ENCODE measurements at places on chromosomes 11 and 22.

DNA sequence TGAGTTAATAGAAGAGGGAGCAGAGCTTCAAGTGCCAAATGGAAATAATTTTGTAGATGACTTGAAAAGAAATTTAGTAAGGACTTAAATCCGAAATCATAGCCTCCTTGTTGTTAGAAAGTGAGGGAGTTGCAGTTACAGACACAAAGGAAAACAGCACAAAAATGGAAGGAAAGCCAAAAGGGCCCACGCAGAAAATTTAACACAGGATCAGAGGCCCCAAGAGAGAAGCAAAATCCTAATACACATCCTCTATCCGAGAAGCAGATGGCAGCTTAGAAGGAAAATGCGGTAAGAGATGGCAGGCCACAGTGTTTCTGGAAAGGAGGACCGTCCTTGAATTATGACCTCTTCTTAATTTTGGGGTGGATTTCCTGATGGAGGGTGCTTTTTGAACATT lies 48.7 kb upstream of the SYT13 start:
- no peak for DNase-seq

GRCh38 chr11:36509201-36509639 lies 852 bp downstream of the TRAF6 start:
- DNase-seq: peak; percentile 29

GRCh38 chr22:46947516-46948257 lies 185.2 kb downstream of the TBC1D22A start:
- no peak for DNase-seq

GRCh38 chr11:46611526-46612304 lies 5.3 kb downstream of the HARBI1 start:
- DNase-seq: no peak

DNA sequence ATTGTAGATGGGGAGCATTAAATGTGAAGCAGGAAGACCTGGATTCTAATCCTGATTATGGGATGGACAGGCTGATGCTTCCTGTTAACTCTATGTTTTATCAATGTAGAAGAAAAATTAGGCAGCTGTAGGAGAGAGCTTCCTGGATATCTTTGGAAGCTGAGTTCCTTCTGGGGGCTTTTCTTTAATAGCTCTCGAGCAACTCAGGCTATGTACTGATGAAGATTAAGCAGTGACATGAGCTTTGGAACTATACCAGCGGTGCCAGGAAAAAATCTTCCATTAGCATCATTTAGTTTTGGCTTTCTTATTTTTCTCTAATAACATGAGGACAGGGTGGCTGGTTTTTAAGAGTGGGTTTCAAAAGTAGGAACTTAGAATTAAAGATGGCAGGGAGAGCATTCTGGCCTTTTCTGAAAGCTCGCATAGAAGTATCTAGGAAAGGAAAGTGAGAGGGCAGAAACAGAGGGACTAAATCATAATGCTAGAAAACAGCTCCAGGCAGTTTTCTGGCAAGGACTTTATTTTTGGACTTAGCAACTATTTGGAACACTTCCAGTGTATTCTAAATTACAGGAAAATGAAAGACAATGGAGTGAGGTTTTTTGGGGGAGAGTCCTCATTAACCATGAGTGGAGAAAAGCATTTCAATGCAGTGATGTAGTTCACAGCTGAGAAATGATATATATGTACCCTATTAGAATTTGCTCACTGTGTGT lies 69.2 kb upstream of the RRM1 start:
- no peak for DNase-seq

All from frontal cortex (tissue), 4 donors.